Muscle of back (tissue), 13 donors: ENCODE measurements at places on chromosomes 2 and 18.

GRCh38 chr2:229539628-229540027, 174.7 kb downstream of the DNER start:
- no peak for DNase-seq

DNA sequence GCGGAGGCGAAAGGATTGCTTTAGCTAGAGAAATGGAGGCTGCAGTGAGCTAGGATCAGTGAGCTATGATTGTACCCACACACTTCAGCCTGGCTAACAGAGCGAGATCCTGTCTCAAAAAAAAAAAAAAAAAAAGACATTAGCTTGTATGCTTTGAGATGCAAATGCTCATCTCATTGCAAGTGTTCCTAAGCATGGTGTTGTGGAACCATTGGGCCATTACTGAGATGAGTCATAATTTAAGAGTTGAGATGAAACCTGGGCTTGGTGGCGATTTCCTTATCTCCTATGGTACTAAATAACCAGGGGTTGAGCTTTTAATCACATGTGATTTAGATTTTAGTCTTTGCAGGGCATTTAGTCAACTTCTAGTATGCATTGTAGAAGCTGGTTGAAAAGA, 2.2 kb downstream of the PLEKHA3 start:
- no peak for DNase-seq

GRCh38 chr2:88451811-88452564, 505 bp downstream of the FOXI3 start:
- no peak for DNase-seq

- no peak for DNase-seq
Measured at GRCh38 chr2:236637686-236638569, 68.3 kb downstream of the ACKR3 start.

GRCh38 chr2:173193925-173194324, 118.3 kb downstream of the MAP3K20 start:
- DNase-seq = peak; percentile 38

DNA sequence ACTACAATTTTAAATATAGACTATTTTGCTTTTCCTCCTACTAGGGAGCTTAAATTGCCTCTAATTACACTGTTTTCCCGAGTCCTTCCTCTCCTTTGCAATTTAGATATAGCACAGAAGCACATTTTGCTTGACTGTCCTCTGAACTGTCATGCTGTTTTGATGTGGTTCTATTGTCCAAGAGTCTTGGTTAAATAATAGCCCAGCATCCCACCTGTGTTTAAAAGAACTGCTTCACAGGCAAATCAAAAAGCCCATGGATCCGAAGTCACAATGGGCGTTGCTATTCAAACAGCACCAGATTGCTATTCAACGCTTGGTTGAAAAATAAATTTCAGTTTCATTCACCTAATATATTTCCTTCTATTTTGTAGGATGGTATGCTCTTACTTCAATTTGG, 22.3 kb upstream of the ACTR3 start:
- DNase-seq = no peak

DNA sequence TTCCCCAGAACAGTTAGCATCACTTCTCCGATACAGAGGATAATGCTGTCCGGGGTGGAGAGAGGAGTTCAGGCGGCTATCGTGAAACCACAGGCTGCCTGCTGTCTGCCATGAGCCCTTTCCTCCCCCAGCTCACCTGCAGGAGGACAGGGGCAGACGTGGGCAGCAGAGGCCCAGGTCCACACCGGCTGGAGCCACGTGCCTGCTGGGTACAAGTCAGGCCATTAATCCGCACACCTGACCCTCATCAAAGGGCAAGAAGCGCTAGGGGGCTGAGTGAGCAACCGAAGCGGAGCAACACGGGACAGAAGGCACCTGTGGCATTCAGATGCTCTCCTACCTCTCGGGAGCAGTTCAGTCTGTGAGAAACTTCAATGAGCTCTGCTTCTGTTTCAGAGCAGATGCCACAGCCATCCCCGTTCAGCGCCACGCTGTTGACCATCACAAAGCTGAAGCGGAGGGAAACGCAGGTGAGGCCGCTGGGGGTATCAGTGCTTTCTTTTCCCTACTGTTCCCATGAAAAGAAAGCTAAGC, 21.5 kb downstream of the MPPE1 start:
- DNase-seq = no peak

GRCh38 chr18:28109781-28110560, 67.0 kb downstream of the CDH2 start:
- DNase-seq = peak; percentile 73

GRCh38 chr2:20423847-20424246, 23.0 kb upstream of the RHOB start:
- DNase-seq = no peak

GRCh38 chr2:37892436-37893114, 32.5 kb upstream of the RMDN2 start:
- no peak for DNase-seq

DNA sequence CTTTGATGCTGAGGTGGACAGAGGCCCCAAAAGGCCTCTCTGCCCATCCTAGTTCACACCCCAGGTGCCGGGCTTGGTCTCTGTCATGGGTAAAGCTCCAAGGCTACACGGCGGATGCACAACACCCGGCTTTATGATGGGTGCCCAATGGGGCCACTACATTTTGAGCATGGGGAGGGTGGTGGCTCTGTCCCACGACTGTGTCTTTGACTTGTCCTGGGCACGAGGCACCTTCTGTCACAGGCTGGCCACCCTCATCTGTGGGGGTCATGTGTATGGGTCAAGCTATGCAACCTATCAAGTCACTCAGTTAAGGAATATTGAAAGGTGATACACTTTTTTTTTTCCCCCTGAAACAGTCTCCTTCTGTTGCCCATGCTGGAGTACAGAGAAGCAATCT, 63.7 kb downstream of the EDAR start:
- no peak for DNase-seq

- DNase-seq = no peak
Measured at GRCh38 chr2:40859617-40860016, 407.7 kb upstream of the SLC8A1 start.

GRCh38 chr2:191506515-191506914, 171.4 kb upstream of the NABP1 start:
- no peak for DNase-seq

GRCh38 chr2:185757356-185757755, 18.8 kb downstream of the FSIP2 start:
- DNase-seq = no peak
